Activated naive CD4-positive, alpha-beta T cell treated with Interleukin-2 at 50 U/mL for 16 hours (primary cell): ENCODE measurements at places on chromosomes 6 and 20.

GRCh38 chr20:20929341-20929740, 176.8 kb downstream of the LINC00237 start:
- DNase-seq, result no peak

DNA sequence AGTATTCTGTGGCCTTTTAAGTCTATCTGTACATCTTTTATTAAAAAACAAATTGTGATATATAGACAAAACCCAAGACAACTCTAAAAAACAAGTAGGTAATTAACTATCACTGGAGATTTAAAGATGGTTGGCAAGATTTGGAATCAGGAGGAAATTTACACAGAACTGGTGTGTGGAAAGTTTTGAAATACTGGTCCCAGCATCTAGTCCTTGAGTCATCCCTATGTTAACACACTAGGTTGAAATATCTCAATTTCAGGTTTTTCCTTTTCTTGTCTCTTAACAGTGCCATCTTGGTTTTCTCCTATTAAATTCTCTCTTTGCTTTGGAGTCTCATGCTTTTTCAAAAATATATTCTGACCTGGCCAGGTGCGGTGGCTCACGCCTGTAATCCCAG, 27.5 kb downstream of the SASH1 start:
- no peak for DNase-seq

DNA sequence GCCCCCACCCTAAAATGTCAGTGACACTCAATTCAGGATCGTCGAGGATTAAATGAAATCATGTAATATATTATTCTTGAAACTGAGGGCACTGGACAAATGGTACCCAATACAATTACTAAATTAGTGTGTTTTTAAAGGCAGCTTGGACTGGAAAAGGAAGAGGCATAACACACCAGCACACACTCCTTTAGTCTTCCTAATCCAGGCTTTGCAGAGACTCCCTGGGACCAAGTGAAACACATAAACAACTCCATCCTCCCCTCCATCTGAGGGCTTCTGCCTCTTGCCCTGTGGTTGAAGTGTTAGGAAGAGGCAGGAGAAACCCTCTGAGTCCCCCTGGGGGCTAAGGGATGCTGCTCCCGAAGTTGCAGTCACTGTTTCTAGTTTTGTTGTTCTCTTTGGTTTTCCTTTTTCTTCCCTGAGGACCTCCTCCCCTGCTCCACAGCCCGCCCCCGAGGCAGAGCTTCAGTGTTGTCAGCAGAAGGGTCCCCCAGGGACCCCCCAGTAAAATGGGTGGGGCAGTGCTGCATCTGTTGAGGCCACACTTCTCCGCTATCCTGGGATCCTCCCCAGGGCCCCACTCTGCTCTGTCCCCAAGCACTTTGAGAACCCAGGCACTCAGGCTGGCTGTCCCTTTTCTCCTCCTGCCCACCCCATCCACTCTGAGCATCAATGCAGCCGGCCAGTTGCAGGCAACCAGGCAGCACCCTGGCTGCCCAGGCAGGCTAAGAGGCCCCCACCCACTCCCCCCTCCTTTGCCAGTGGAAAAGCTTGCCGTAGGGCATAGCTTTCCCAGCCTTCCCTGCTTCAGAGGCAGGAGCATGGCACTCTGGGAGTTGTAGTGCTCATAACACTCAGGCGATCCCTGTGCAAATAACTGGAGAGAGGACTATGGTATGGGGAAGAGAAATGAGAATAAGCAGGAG, 5.9 kb downstream of the TMEM63B start:
- no peak for DNase-seq

DNA sequence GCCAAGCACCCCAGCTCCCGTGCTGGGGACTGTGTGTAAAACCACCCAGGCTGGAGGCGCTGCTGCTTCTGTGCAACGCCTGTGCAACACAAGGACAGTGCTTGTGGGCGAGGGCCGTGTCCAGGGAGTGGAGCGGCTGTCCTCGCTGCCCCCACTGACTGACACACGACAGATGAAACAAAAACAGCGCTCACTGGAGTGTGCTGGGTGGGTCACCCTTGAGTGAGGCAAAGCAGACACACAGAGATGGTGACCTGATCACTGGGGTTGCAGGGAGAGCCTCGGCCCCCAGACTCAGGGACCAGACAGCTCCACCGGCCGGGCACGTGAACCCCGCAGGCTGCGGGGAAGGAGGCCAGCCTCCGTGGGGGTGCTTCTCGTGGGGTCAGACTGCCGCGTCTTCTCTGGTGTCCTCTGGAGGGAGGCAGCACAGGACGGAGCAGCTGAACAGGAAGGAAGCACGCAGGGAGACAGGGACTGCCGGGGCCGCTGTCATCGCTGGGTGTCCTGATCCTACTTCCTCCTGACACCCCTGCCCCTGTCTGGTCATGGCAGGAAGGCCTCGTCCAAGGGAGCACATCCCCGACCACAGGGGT, 75.9 kb upstream of the CST7 start:
- DNase-seq, result no peak

GRCh38 chr20:24736131-24736843, 212.8 kb upstream of the CST7 start:
- DNase-seq, result no peak

GRCh38 chr20:57662456-57663240, 42.4 kb upstream of the ZBP1 start:
- DNase-seq, result no peak

DNA sequence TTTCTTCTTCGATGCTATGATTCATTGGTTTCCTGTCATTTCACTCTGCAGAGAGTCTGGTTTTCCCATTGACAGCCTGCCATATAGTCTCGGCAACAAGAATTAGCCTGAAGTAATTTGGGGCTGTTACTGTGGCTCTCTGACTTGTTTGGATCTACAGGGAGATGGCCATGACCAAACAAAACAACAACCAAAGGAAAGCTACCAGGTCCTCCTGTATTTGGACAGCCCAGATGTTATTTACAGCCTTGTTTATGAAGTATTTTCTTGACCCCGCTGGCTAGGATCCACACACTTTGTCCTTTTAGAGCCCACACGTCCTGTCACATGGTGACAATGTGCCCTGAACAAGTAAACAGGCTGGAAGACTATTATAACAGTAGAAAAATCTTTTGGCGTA, 111.4 kb upstream of the PREP start:
- no peak for DNase-seq

DNA sequence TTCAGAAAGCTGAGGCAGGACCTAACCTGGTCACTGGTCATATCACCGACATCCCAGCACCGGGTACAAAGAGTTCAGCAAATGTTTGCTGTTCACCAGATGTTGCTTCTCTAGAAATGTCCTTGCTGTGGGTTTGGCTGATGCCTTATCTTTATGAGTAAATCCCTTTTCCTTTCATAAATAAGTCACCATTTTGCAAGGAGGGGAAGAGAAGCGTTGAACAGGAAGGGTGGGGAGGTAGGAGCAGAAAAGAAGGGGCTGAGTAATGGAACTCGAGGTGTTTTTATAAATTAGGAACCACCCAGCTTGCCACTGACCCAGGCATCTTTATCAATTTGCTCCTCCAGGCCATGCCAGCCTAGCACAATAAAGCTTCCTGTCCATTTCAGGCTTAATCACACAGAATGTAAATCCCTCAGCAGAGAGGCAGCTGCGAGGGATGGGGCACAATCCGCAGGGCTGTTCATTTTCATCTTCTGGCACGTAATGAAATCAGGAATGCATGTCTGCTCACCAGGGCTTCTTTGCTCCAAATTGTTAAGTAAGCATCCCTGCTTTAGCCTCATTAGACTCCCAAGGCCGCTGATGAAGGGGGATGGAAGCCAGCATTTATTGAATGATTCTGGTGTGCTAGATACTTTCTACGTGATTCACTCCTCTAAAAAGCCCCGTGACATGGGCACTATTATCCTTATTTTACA, 371.9 kb upstream of the CHD6 start:
- DNase-seq, result no peak

DNA sequence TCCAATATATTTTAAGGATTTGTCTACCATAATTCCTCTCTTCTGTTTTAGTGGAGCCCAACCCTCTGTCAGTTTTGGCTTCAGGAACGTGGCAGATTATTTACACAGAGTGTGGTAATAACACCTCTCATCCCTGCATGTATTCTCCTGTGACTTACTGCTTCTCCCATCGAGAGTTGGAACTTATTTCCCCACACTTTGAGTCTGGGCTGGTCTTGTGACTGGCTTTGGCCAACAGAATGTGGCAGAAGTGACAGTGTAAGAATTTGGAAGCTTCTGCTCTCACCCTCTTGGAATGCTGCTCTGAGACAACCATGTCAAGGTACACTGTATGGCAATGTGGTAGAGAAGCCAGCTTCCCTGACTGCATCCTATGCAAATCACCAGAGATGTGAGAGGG, 407.7 kb downstream of the EPM2A start:
- no peak for DNase-seq

GRCh38 chr6:138569970-138570724, 70.9 kb upstream of the NHSL1 start:
- no peak for DNase-seq

DNA sequence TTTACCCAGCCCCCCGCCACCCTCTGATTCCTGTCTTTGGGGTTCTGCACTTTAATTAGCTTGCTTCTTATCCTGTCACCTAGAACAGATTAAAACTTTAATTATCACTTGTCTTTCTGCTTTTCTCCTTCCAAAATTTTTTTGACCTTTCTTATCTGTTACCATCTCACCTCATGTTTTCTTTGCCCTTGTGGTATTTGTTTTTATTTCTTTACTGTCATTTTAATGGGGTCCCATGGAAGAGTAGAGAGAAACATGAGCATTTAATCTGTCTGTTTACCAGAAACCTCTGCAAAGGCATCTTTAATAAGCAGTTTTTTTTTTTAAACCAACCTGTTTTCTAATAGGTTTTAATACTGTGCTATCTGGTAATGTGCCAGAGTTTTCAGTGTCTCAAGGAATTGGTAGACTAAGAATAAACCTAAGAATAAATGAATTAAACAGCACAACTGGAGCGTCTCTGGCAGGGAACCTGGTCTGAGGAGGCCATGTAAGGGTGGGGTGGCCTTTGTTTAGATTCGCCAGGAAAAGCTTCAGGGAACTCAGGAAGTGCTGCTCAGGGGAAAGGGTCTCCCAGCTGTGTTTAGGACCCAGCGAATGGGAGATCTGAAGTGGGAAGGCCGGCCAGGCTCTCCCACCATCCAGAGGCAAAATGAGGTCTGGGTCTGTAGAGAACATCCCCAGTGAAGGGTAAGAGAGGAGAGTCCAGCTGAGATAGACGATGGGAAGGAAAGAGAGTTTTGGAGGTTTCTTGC, 69.8 kb downstream of the ARID1B start:
- DNase-seq, result no peak

GRCh38 chr20:19973961-19974629, 43.1 kb upstream of the NAA20 start:
- no peak for DNase-seq

- no peak for DNase-seq
Measured at GRCh38 chr20:4894409-4894808, 106.9 kb downstream of the SLC23A2 start.

- no peak for DNase-seq
Measured at GRCh38 chr6:45433533-45434380, 56.0 kb upstream of the SUPT3H start.

DNA sequence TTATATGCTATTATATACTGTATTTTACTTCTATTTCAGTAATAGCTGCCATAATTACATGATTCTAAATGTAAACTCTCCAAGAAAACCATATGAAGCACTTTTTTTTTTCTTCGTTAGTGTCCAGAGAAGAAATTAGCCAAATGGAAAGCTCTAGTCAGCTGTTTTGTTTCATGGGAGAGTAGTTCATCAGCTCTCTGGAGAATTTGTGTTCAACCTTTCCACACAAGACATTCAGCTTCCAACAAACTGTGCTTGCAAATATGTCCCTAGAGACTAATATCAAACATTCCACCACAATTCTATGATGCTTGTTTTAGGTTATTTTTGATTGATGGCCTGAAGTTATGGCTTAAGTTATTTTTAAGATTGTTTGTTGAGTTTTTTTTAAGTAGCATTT, 19.5 kb downstream of the FHL5 start:
- no peak for DNase-seq

GRCh38 chr6:35309611-35310264, 12.1 kb downstream of the DEF6 start:
- DNase-seq, result no peak

DNA sequence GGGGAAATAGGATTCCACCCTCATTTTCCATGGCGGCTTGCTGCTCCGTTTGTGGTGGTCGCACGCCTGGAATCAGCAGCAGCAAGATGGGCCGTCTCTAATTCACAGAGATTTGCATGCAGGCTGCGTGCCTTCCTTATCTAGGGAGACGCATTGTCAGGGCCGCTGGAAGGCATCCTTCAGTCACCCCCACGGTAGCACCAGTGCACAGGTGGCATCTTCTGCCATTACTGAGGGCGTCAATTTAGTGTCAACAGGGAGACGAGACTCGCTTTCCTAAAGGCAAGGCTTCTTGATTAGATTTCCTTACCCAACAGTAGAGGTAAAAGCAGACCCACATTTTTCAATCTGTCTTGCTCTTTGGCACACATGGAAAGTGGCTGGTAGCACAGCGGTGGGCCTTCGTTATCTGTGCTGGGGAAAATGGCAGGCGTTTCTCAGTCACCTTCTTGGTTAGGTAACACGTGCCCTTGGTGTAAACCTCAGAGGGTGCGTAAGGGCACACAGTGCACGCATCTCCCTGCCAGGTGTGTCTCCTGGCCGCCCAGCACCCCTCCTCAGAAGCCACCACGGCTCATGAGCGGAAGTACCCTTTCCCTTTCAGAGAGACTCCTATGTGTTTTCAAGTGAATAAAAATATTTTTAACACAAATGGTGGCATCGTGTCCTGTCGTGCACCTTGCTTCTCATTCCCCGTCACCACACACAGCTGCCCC, 27.3 kb upstream of the VSTM2L start:
- no peak for DNase-seq

- DNase-seq, result no peak
Measured at GRCh38 chr6:106870069-106870468, 104.5 kb downstream of the CD24 start.

DNA sequence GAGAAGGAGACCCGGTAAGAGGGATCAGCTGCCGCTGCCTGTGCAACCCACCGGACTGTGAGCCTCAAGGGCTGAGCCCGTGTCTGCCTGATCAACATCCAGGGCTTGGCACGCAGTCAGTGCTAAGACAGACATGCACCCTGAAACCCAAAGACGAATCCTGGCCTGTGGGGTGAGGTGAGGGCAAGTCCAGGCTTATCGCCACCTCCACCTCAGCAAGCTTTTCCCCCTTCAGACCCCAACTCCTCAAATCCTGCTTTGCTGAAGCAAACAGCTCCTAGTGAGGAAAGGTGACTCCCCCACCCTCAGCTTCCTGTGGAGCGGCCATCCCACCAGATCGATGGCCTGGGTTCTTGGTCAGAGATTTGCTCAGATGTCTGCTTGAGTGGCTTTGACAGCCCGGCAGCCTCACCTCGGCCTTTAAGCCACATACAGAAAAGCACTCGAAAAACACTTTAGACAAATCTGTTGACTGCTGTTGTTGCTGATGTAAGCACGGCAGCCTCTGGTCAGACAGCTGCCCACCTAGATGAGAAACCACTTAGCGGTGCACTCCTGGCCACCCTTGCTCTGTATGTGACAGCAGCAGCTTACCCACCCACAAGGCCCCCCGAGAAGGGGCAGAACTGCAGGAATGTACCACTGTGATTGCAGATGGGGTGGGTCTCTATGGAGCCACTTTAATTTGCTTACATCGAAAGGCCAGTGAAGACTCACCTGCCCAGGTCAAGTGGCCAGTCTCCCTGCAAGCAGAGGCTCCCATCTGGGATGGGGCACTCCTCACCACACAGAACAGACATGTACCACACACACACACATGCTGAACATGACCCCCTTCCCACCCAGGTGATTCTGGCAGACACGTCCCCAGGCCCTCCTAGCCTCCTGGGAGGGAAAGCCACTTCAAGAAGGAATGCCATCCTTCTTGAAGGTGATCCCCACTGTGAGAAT, 14.8 kb downstream of the MTCH1 start:
- no peak for DNase-seq
